ENCODE measurements at places on chromosomes 6 and 20.

- no peak for DNase-seq
Measured at GRCh38 chr6:166307082-166308032, 835 bp downstream of the PRR18 start.

DNA sequence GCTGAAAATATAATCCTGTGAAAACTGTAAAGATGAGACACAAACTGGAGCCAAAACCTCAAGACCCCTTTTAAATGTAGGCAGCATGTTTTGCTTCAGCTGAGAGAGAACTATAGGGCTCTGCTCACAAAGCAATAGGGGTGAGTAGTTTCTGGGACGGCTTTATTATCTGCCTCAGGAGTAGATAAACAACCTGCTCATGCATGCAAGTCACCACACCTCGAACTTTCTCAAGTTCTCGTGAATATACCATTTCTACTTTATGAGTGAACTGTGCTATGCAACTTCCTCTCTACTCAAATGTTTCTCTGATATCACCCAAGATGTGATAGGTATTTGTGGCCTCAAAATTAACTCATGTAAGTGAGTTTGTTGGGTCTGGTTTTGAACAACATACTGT lies 7.5 kb upstream of the OOEP start:
- no peak for DNase-seq

DNA sequence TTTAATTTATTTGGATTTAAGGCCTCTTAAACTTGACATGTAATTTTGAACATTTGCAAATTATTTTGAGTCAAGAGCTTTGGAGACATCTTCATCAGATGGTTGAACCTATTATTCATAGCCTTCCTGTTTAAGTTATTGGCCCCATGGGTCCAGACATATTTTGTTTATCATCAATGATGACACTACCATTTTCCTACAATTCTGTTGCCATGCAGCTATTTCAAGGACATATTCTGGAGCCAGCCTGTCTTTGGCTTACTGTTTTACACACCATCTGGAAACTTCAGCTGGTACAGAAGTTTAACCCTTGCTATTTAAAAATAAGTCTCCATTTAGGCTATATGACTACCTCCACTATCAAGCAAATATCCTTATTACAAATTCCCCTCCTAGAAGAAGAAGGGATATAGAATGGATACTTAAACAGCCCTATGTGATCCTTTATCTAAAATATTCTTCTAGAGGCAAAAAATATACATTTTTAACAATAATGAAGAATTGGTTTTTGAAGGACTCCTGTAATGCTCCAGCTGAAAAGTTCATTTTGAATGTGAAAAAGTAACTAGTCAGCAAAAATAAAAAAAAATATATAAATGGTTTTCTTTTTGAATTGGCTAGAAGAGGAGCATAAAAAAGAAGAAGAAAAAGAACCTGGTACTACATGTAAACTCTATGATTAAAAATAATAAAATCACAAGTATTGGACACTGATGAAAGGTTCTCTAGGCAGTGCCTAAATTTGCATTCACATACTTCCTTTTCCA lies 544.0 kb upstream of the HS3ST5 start:
- no peak for DNase-seq

GRCh38 chr6:10230531-10230930 lies 184.3 kb downstream of the TFAP2A start:
- DNase-seq: no peak

DNA sequence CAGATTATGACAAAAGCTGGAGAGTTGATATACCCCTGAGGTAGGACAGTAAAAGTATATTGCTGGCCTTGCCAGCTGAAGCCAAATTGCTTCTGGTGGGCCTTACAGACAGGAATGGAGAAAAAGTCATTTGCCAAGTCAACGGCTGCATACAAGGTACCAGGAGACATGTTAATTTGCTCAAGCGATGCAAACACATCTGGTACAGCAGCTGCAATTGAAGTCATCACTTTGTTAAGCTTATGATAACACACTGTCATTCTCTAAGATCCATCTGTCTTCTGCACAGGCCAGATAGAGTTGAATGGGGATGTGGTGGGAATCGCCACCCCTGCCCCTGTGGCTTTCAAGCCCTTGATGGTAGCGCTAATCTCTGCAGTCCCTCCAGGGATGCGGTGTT lies 40.4 kb upstream of the POPDC3 start:
- DNase-seq: no peak

- no peak for DNase-seq
Measured at GRCh38 chr6:75794954-75795739, 46.1 kb downstream of the MYO6 start.

- no peak for DNase-seq
Measured at GRCh38 chr6:56280126-56280525, 32.7 kb upstream of the COL21A1 start.

- no peak for DNase-seq
Measured at GRCh38 chr20:50223039-50224005, 32.7 kb downstream of the CEBPB start.

- DNase-seq: no peak
Measured at GRCh38 chr6:163592872-163593271, 178.4 kb downstream of the QKI start.

DNA sequence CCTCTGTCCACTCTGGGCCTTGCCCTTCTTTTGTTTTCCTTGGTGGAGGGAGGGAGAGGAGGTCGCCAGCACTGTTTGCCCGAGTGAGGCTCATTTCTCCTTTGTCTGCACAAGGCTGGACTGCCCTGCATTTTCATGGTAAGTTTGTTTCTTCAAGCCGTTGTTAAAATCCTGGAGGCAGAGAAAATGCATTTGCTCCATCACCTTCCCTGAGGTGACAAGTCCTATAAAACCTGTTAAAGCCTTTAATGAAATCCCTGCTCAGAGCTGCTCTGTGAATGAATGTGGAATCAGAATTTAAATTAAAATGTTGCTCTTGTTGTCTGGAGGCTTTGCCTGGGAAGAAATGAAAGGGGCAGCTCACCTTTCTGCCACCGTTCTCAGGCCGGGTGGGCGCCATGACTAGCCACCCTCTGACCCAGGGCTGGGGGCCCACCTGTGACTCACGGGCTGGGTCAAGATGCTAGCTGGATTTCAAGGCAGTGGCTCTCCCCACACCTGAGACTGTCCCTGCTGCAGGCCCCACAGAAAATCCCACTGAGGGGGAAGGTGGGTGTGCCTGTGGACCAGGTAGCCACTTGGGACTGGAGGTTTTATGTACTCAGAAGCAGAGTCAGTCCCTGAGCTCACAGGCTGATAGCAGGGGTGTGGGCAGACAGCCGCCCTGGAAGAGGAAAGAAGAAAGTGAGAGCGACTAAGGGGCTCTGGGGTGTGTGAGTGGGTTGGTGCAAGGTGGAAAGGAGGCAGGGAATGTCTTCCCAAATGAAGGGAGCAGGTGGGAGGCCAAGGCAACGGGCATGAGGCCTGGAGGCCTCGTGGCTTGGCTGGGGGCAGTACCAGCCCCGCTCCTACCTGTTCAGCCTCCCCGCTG lies 24.0 kb upstream of the MYT1 start:
- no peak for DNase-seq

DNA sequence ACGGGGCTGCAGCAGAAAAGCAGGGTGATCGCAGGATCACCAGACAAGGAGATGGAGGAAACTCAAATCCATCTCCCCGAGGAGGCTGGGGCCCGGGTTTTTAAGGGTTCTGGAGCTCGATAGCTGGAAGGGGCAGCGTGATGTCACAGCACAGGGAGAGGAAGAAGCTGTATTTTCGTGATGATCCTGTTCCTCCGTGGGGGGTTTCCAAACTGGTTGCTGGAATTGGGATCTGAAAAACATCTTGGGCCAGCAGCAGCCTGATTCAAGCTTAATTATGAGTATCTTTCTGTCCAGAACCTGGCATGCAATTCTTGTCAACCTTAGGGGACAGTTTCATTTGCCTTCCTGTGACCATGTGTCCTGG lies 4.1 kb downstream of the CST7 start:
- no peak for DNase-seq

GRCh38 chr6:154092326-154092962 lies 53.4 kb downstream of the OPRM1 start:
- no peak for DNase-seq

DNA sequence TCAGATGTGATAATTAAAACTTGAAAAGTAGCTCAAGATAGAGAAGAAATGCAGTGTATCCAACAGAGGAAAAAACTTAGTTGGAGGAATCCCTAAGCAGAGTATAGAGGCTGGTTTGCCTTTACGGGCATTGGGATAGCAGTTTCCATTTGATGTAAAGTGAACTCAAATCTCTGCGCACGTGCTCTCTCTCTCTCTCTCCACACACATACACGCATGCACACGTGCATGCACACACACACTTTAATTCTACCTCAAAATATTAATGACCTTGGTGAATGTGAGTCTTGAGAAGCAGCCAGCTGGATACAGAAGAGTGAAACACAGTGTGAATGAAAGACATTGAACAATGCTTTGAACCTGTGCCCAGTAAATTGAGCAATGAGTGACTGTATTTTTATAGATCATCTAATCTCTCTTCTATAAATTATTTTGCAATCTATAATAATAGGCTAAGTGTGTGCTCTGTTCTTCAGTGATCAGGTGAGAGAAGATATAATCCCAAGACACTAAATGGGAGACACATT lies 247.7 kb upstream of the FAM83B start:
- no peak for DNase-seq

- no peak for DNase-seq
Measured at GRCh38 chr6:40419377-40419776, 167.8 kb downstream of the LRFN2 start.

GRCh38 chr20:63222541-63222940 lies 6.6 kb upstream of the YTHDF1 start:
- no peak for DNase-seq

All from GM04504 (cell line).